ENCODE measurements at places on chromosomes 6 and 20.

DNA sequence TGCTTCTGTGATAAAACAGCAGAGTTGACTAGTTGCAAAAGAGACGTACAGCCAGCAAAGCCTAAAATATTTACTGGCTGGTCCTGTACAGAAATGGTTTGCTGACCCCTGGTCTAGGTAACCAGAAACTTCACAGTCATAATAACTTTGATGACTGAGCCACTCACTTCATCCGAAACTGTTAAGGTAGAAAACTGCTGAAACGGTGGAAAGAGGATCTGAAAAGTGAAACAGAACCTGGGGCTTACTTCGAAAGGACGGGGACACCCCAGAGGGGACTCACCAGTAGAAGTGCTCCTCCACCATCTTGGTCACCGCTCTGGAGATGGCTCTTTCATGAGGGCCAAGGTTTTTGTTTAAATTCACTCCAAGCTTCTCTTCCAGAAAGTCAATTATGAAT is 16.4 kb downstream of the FAXC start:
- no peak for DNase-seq

- DNase-seq = no peak
Observed at GRCh38 chr6:112204350-112204706, 50.0 kb downstream of the LAMA4 start.

- DNase-seq = no peak
Observed at GRCh38 chr6:491233-491632, 99.7 kb downstream of the IRF4 start.

- peak; percentile 49 for DNase-seq
Observed at GRCh38 chr6:75285283-75285639, 669 bp upstream of the TMEM30A start.

- no peak for DNase-seq
Observed at GRCh38 chr6:125083684-125083990, 69.9 kb upstream of the TPD52L1 start.

DNA sequence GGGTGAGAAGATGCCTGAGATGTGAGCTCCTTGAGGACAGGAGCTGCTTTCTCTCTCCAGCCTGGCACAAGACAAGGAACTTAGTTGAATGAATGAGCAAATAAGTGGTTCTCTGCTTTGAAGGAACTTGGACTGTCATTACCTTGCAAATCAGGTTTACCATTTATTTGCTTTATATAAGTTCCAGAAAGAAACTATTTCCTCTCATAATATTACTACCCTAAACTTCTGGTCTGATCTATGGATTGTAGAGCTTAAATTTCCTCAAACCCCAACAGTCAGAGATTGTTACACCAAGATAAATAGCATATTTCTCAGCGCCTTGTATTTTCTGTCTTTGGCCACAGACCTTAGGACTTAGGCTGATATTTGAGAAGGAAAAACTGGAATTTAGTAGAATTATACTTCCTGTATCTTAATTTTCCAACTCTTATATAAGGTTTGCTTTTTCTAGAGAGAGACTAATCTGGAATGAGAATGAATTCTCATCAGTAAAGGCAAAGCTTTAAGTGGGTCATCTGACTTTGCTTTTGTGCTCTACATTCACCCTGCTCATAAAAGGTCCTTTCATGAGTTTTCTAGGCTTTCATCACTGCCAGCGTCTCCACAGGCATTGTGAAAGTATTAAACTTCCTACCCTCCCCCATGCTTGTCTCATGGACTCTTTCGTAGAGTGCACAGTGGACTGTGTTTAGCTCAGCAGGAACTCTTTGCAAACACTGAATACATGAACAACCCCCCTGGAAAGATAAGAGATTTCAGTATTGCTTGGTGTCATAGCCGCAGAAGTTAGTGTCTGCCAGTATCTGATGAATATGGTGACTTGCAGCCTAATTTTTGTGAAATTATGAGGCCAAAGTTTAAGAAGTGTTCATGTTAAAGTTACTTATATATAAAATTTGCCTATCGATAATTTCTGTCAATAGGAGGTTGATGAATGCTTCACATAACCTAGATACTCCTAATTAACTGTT is 74.0 kb downstream of the PTPRA start:
- peak; percentile 81 for DNase-seq

DNA sequence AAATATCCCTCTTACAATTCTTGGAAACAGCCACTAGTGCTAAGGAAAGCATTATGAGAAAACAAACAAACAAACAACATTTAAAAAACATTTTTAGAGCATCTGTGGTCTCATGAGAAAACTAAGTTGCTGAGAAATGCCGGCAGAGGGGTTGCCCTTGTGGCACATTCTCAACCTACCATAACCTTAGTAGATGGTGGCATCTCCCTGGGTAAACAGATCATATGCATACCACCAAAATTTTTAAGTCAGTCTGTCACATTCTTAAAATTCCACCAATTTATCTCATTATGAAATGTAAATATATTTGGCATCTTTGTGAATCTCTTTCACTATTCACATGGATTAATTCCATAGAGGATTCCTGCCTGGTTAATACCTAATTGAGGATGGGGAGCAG is 575.7 kb upstream of the MARCKS start:
- DNase-seq = no peak

DNA sequence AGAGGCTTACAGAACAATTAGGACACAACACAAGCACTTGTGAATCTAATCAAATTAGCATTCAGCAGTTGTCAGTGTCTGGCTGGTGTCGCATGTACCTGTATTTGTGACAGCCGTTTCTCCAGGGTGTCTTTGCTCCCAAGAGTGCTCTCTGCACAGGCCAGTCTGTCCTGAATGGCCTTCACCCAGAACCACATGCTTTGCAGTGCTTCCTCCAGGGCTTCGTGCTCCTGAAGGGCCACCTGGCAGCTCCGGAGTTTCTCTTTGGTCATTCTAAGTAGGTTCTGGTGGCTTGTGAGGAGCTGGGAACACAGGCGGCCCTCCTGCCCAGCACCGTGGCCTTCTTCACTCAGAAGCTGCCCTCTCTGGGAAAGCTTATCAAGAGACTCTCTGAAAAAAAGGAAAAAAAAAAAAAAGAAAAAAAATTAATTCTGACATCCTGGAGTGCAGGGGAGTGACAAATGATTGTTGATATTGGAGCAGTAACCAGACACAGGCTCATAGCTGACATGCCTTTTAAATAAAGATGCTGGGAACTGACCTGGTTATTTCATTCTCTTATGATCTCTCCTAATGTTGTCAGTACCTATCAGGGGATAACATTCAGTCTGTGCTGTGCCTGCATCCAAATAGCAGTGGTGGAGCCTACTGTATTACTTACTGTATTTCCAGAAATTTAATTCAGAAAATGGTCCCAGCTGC is 245.8 kb downstream of the SYNE1 start:
- DNase-seq = no peak

DNA sequence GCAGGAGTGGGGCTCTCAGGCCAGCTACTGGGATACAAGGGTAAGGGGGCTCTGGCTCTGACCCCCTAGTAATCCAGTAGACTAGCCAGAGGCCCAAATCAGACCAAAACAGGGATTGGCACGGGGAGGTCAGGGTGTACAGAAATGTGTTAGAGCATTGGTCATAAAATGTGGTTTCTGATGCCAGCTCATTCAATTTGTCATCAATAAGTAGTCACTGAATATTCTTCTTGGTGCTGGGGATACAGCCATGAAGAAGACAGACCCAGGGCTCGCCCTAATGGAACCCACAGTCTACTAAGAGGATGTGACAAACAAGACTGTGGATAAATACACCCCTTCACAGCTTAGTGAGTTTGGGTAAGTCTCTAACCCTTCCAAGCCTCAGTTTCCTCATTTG is 11.1 kb downstream of the MAP1LC3A start:
- DNase-seq = no peak

- no peak for DNase-seq
Observed at GRCh38 chr6:34524971-34525370, 31.2 kb downstream of the SPDEF start.

DNA sequence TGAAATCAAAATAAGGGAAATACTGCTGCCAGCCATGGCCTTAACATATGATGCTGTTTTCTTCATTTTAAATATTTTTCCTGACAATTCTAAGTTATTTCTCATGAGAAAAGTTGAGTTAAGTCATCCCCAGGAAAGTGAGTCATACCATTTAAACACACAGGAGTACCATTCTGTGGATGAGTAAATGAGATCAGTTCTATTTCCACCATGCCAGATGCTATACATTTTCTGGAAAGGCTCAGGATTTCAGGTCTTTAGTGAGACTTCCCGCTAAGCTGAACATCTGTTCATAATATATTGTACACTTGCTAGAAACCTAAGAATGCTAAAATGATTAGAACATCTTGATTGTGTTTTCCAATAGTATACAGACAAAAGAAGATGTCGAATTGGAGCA is 256.2 kb upstream of the MANEA start:
- DNase-seq = no peak

DNA sequence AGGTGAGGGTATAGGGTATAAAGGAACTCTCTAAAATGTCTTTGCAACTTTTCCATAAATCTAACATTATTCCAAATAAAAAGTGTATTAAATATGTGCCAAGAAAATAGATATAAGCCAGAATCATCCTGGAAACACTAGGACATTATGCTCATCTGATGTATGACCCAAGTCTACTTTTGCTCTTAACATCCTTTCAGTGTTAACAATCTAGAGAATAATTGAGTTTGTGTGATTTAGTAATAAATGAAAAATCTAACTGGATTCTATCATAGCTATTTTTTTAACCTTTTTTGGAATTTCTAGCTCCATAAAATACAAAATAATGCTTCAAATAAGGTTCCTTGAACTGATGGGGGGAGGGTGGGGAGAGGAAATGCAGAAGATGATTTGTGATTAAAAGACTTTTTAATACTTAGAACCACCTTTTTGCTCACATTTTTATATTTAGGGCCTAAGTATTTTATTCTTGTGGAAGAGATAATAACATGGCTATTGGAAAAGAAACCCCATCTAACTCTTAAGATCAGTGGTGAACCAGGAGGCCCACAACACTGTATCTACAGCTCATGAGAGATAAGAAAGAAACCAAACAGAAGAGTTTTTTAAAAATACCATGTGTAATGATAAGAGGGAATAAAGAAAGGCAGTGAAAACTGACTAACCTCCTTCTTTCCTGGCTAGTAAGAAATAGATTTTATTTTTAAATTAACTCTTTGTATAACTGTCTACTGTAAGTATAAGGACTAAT is 68.5 kb downstream of the PDSS2 start:
- DNase-seq = no peak

GRCh38 chr6:107956181-107956580 is 1.8 kb downstream of the SEC63 start:
- DNase-seq = no peak

- no peak for DNase-seq
Observed at GRCh38 chr6:67792996-67793395, 842.1 kb upstream of the ADGRB3 start.

GRCh38 chr20:55755861-55756260 is 249.5 kb downstream of the CBLN4 start:
- no peak for DNase-seq

GRCh38 chr20:8796088-8796660 is 272.7 kb upstream of the PLCB4 start:
- DNase-seq = no peak

- DNase-seq = no peak
Observed at GRCh38 chr6:31204751-31205145, 34.3 kb upstream of the POU5F1 start.

GRCh38 chr6:108464418-108465097 is 96.2 kb upstream of the FOXO3 start:
- no peak for DNase-seq

- DNase-seq = no peak
Observed at GRCh38 chr20:62339647-62340062, 27.5 kb downstream of the LAMA5 start.

DNA sequence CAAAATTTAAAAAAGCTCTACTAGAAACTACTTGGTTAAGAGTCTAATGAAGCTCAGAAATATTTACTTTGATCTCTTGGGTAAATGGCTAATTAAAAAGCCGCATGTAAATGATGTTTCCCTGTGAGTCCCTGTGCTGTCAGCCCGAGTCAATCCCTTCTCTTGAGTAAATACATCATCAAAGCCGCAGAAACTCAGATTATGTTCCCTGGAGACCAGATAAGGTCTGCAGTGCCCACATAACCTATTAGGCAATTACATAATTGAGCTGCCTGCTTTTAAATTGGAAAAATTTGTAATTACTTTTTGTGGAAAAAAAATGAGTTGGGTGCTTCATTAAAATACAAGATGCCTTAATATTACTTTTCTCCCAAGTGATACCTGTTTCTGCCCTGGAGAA is 83.1 kb downstream of the KIZ start:
- DNase-seq = no peak

DNA sequence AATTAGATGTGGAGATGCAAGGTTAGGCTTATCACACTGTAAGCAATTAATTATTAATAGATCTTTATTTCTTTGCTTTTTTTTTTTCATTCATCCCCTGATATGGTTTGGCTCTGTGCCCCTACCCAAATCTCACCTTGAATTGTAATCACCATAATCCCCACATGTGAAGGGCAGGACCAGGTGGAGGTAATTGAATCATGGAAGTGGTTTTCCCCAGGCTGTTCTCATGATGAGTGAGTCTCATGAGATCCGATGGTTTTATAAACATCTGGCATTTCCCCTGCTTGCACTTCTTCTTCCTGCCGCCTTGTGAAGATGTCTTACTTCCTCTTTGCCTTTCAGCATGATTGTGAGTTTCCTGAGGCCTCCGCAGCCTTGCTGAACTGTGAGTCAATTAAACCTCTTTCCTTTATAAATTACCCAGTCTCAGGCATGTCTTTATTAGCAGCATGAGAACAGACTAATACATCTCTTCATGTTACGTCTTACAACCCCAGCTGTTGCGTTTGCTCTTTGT is 333.8 kb downstream of the CDH26 start:
- peak; percentile 28 for DNase-seq

- DNase-seq = no peak
Observed at GRCh38 chr20:46965477-46965876, 70.8 kb downstream of the EYA2 start.

- no peak for DNase-seq
Observed at GRCh38 chr6:121641158-121641557, 205.7 kb downstream of the GJA1 start.

Data from HL-60 (cell line).